ENCODE measurements at places on chromosomes 5 and 9.

GRCh38 chr5:97624886-97625285 lies 441.8 kb upstream of the RIOK2 start:
- no peak for DNase-seq

GRCh38 chr5:79962575-79963222 lies 28.4 kb downstream of the MTX3 start:
- no peak for DNase-seq

GRCh38 chr5:43769571-43770355 lies 166.8 kb downstream of the NNT start:
- DNase-seq = no peak

DNA sequence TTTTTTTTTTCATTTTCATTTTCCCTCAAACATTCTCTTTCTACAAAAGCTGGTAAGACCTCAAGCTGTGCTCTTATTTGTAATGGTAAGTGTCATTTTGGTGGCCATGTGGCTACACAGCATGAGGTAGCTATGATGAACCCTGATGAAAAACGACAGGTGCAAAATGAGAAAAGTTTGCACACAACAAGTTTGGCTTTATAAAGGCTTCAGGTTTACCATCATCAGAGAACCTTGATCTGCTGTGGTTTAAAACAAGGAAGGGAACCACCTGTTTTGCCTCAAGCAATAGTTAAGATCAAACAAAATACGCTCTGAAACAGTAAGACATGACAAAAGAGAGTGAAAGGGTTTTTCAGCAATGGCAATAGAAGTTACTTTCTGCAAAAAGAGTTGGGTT lies 1124.6 kb upstream of the ACO1 start:
- no peak for DNase-seq

- DNase-seq = no peak
Observed at GRCh38 chr9:18238752-18239447, 235.1 kb upstream of the ADAMTSL1 start.

DNA sequence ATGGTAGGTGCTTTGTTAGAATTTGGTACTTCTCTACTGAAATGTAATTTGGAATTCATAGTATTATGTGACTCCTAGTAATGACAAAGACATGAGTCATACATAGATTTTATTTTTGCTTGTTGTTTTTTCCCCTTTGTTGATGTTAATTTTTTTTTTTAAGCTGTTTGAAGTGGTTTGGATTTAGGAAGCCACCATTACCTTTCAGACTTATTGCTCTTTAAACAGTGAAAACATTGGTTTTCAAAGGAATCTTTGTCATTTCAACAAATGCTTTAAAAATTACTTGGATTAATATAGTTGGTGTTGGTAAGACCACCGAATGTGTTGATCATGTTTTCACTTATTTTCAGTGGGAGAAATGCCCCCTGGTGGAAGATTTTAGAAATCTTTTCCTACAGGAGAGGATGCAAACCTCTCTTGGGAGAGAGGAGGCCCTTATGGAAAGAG lies 170.1 kb upstream of the PITX1 start:
- DNase-seq = no peak

- DNase-seq = no peak
Observed at GRCh38 chr9:83220730-83221129, 157.8 kb upstream of the RASEF start.

- no peak for DNase-seq
Observed at GRCh38 chr9:37342895-37343294, 79.6 kb upstream of the GRHPR start.

GRCh38 chr9:78210841-78211301 lies 25.0 kb upstream of the CEP78 start:
- DNase-seq = no peak

DNA sequence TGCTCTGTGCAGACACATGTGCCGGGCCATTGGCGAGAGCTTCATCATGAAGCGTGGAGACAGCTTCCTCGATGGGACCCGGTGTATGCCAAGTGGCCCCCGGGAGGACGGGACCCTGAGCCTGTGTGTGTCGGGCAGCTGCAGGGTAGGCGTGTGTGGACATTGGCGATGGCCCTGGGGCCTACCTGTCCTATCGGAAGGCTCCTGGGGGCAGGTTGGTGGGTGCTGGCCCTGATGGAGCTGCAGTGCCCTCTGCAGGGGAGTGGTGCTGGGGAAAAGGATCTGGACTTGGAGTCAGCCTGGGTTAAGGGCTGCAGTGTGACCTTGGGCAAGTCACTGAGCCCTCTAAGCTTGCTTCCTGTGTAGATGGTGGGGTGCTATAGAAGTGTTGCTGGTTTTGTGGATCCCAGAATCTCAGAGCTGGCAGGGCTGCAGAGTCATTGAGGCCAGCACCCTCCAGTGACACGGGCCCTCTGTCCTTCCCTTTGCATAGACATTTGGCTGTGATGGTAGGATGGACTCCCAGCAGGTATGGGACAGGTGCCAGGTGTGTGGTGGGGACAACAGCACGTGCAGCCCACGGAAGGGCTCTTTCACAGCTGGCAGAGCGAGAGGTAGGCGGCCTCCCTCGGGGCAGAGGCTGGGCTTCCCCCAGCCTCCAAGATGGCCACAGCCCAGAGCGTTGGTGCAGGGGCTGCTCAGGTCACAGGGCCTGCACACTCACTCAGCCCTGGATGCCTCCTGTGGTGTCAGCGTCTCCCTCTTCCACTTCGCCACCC lies 15.8 kb downstream of the ADAMTS13 start:
- no peak for DNase-seq

DNA sequence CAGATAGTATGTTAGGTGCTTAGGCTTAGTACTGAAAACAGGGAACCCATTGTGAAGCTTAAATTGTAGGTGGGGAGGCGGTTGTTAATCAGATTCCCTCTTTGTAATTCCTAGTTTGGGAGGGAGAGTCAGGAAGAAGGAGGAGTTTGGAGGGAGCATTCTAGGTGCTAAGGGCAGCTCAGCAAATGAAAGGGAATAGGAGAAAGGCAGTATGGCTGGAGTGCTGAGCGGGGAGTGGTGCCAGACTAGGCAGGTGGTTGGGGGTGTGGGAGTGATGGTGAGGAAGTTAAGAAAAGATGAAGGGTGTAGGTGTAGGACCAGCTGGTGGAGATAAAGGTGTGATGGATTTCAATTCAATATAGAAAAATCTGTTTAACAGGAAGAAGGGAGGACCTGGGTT lies 11.1 kb upstream of the GARNL3 start:
- no peak for DNase-seq
